Breast epithelium (tissue), 4 donors: ENCODE measurements at places on chromosomes 7 and 10.
A peak's percentile ranks its signal among the peaks of the same experiment; 100 is the strongest.

GRCh38 chr7:107854989-107855388 is 36.0 kb upstream of the DLD start:
- H3K4me1 ChIP-seq = no peaks in the 10 kb centered on the region
- H3K27ac ChIP-seq = no peak overlapping the region
- no peaks in the 10 kb centered on the region for H3K27me3 ChIP-seq
- no peak overlapping the region for H3K4me3 ChIP-seq

GRCh38 chr7:101581891-101582290 is 47.2 kb downstream of the MYL10 start:
- H3K4me1 ChIP-seq = no peaks in the 10 kb centered on the region
- no peaks in the 10 kb centered on the region for H3K36me3 ChIP-seq
- no peak for DNase-seq
- H3K27ac ChIP-seq = no peak overlapping the region

GRCh38 chr7:98934267-98934666 is 55.9 kb downstream of the TRRAP start:
- H3K27me3 ChIP-seq = no peaks in the 10 kb centered on the region
- peaks cover 14% of the 10 kb centered on the region for H3K36me3 ChIP-seq
- no peaks in the 10 kb centered on the region for H3K4me1 ChIP-seq
- no peak overlapping the region for H3K27ac ChIP-seq
- no peak for DNase-seq
- no peak overlapping the region for H3K4me3 ChIP-seq

- H3K36me3 ChIP-seq = no peaks in the 10 kb centered on the region
- H3K4me3 ChIP-seq = no peak overlapping the region
- H3K27ac ChIP-seq = peak overlapping the region; percentile 35
- H3K4me1 ChIP-seq = peaks cover 7% of the 10 kb centered on the region
- no peak for DNase-seq
- H3K27me3 ChIP-seq = no peaks in the 10 kb centered on the region
Measured at GRCh38 chr7:149868623-149869290, 5.0 kb upstream of the ATP6V0E2 start.

DNA sequence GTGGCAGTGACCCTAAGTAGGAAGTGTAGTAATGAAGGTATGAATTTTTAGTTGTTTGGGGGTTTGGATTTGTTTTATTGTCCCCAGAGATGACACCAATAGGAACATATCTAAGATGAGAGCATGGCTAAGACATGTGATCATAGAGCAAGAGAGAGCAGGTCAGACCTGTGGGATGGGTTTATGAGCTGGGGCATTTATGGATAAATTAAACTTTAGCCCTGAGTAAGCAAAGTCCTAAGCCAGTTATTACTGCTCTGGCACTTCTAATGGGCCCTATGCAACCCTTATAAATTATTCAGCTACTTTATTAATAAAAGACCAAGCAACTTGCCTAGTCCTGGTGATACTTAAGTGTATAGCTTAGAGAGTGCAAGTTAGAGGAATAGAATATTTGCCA is 85.1 kb downstream of the LRRC4 start:
- no peaks in the 10 kb centered on the region for H3K36me3 ChIP-seq
- H3K4me3 ChIP-seq = no peak overlapping the region
- no peaks in the 10 kb centered on the region for H3K27me3 ChIP-seq
- H3K4me1 ChIP-seq = no peaks in the 10 kb centered on the region

GRCh38 chr7:151727579-151728285 is 149.2 kb downstream of the PRKAG2 start:
- no peak overlapping the region for H3K4me3 ChIP-seq
- peak; percentile 79 for DNase-seq
- H3K27ac ChIP-seq = peak overlapping the region; percentile 74
- no peaks in the 10 kb centered on the region for H3K36me3 ChIP-seq
- peaks cover 8% of the 10 kb centered on the region for H3K4me1 ChIP-seq
- H3K27me3 ChIP-seq = no peaks in the 10 kb centered on the region

DNA sequence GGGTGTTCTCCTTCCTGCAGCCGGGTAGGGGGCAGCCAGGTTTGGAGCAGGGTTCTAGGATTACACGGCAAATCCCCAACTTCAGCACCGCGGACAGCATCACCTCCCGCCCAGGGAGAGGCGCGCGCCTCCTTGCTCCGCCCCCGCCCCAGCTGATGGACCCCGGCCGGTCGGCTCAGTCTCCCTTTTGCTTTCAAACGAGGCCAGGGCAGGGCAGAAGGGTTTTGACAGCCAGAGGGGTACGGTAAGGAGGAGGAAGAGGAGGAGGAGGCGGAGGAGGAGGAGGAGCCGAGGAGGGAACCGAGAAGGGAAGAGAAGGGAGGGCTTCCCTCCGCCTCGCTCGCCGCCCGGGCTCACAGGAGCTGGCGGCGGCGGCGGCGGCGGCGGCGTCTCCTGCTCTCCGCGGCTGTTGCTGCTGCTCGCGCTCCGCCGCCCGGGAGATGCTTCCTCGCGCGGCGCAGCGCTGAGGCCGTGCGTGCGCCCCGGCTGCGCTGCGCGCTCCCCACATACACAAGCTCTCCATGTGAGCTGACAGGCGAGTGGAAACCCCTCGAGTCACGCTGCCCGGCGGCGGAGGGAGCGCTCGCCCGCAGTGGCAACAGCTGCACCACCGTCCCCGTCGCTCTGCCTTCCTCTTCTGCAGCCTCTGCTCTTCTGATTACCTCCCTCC is 615 bp upstream of the CNTNAP2 start:
- peaks cover 6% of the 10 kb centered on the region for H3K4me1 ChIP-seq
- peak overlapping the region; percentile 46 for H3K4me3 ChIP-seq
- no peaks in the 10 kb centered on the region for H3K27me3 ChIP-seq
- H3K36me3 ChIP-seq = no peaks in the 10 kb centered on the region
- no peak for DNase-seq

- no peak overlapping the region for H3K4me3 ChIP-seq
- no peaks in the 10 kb centered on the region for H3K27me3 ChIP-seq
- H3K27ac ChIP-seq = no peak overlapping the region
- H3K36me3 ChIP-seq = peaks cover 6% of the 10 kb centered on the region
- DNase-seq = no peak
- H3K4me1 ChIP-seq = no peaks in the 10 kb centered on the region
Measured at GRCh38 chr7:139018910-139019309, 16.9 kb downstream of the ZC3HAV1L start.

GRCh38 chr7:106982415-106982814 is 62.1 kb upstream of the PRKAR2B start:
- no peak for DNase-seq
- H3K27me3 ChIP-seq = no peaks in the 10 kb centered on the region
- no peaks in the 10 kb centered on the region for H3K36me3 ChIP-seq
- H3K4me3 ChIP-seq = no peak overlapping the region
- H3K4me1 ChIP-seq = no peaks in the 10 kb centered on the region

DNA sequence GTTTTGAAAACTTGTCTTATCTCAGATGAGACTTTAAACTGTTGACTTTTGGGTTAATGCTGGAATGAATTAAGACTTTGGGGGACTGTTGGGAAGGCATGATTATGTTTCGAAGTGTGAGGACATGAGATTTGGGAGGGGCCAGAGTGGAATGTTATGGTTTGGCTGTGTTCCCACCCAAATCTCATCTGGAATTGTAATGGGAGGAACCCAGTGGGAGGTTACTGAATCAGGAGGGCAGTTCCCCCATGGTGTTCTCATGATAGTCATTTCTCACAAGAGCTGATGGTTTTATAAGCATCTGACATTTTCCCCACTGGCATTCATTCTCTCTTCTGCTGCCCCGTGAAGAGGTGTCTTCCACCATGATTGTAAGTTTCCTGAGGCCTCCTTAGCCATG is 13.8 kb upstream of the POT1 start:
- H3K4me1 ChIP-seq = no peaks in the 10 kb centered on the region
- H3K4me3 ChIP-seq = no peak overlapping the region
- DNase-seq = no peak
- H3K27me3 ChIP-seq = no peaks in the 10 kb centered on the region
- H3K36me3 ChIP-seq = no peaks in the 10 kb centered on the region

DNA sequence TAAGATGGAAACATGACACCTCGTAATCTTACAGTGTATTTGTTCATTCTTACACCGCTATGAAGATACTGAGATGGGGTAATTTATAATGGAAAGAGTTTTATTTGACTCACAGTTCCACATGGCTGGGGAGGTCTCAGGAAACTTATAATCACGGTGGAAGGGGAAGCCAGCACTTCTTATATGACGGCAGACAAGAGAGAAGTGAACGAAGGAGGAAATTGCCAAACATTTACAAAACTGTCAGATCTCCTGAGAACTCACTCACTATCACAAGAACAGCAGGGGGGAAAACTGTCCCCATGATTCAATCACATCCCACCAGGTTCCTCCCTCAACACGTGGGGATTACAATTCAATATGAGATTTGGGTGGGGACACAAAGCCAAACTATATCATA is 282.3 kb downstream of the HGF start:
- H3K36me3 ChIP-seq = no peaks in the 10 kb centered on the region
- no peak overlapping the region for H3K4me3 ChIP-seq
- H3K27me3 ChIP-seq = no peaks in the 10 kb centered on the region
- no peaks in the 10 kb centered on the region for H3K4me1 ChIP-seq
- DNase-seq = no peak

GRCh38 chr7:31488562-31489203 is 25.2 kb upstream of the ITPRID1 start:
- DNase-seq = no peak
- H3K27me3 ChIP-seq = no peaks in the 10 kb centered on the region
- no peaks in the 10 kb centered on the region for H3K4me1 ChIP-seq
- H3K4me3 ChIP-seq = no peak overlapping the region

DNA sequence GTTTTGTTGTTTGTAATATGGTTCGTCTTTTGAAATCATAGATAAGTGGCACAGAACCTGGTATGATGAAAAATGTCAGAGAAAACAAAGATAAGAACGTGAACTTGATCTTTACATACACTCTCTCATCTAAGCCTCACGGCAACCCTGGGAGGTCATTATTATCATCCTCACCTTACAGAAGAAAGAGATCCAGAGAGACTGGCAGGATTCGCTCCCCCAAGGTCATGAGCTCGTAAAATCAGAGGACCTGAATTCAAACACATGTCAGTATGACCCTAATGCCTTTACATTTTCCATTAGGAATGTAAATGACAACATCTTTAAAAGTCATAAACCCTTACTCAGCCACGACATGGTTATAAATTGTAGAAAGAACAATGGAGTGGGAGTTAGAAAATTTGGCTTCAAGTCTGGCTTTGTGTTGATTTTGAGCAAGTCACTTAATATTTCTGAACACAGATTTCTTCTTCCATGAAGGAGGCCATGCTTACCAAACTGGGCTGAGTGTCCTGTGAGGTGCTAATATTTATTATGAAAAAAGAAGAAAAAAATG is 35.9 kb downstream of the HIPK2 start:
- H3K36me3 ChIP-seq = no peaks in the 10 kb centered on the region
- H3K27me3 ChIP-seq = no peaks in the 10 kb centered on the region
- H3K27ac ChIP-seq = no peak overlapping the region
- no peak for DNase-seq
- H3K4me1 ChIP-seq = peaks cover 6% of the 10 kb centered on the region
- H3K4me3 ChIP-seq = no peak overlapping the region

GRCh38 chr7:105014693-105015389 is 836 bp downstream of the KMT2E start:
- no peaks in the 10 kb centered on the region for H3K27me3 ChIP-seq
- H3K4me1 ChIP-seq = peaks cover 6% of the 10 kb centered on the region
- H3K4me3 ChIP-seq = peak overlapping the region; percentile 92
- H3K36me3 ChIP-seq = no peaks in the 10 kb centered on the region

GRCh38 chr7:78178319-78178718 is 379.7 kb downstream of the PHTF2 start:
- no peak overlapping the region for H3K27ac ChIP-seq
- H3K4me3 ChIP-seq = no peak overlapping the region
- H3K27me3 ChIP-seq = no peaks in the 10 kb centered on the region
- H3K36me3 ChIP-seq = no peaks in the 10 kb centered on the region

- H3K27me3 ChIP-seq = no peaks in the 10 kb centered on the region
- H3K36me3 ChIP-seq = no peaks in the 10 kb centered on the region
- H3K27ac ChIP-seq = no peak overlapping the region
- H3K4me3 ChIP-seq = no peak overlapping the region
- no peak for DNase-seq
Measured at GRCh38 chr10:103578782-103579382, 85.4 kb downstream of the NEURL1 start.
